Adrenal gland (tissue), 19 donors: ENCODE measurements at places on chromosomes 4 and X. TPM values are rescaled to one million over a fixed set of nuclear protein-coding genes. Genes with fewer than 3 reads are reported as not detected.

GRCh38 chrX:46837558-46838485, 979 bp downstream of the RP2 start:
- DNase-seq, result no peak

DNA sequence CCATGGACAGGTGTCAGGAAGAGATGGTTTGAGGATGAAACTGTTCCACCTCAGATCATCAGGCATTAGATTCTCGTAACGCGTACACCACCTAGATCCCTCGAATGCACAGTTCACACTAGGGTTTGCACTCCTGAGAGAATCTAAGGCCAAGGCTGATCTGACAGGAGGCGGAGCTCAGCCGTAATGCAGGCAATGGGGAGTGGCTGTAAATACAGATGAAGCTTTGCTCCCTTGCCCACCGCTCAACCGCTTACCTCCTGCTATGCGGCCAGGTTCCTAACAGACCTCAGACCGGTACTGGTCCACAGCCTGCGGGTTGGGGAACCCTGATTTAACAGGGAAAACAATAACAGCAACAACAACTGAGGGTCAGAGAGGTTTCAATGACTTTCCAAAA, 2.0 kb upstream of the TEC start:
- no peak for DNase-seq

PDHA2 gene
- total RNA-seq, result not detected

- peak; percentile 81 for DNase-seq
Observed at GRCh38 chrX:64975989-64976672, at the start of gene ZC4H2. Gene ZC4H2, minus strand, starts transcription at chrX:64976450. Its CDS starts 73 bp downstream, at chrX:64976377.

GRCh38 chrX:19704132-19704531, 183.3 kb downstream of the SH3KBP1 start:
- no peak for DNase-seq

CNOT6L gene
- 49.9 TPM for total RNA-seq

DNA sequence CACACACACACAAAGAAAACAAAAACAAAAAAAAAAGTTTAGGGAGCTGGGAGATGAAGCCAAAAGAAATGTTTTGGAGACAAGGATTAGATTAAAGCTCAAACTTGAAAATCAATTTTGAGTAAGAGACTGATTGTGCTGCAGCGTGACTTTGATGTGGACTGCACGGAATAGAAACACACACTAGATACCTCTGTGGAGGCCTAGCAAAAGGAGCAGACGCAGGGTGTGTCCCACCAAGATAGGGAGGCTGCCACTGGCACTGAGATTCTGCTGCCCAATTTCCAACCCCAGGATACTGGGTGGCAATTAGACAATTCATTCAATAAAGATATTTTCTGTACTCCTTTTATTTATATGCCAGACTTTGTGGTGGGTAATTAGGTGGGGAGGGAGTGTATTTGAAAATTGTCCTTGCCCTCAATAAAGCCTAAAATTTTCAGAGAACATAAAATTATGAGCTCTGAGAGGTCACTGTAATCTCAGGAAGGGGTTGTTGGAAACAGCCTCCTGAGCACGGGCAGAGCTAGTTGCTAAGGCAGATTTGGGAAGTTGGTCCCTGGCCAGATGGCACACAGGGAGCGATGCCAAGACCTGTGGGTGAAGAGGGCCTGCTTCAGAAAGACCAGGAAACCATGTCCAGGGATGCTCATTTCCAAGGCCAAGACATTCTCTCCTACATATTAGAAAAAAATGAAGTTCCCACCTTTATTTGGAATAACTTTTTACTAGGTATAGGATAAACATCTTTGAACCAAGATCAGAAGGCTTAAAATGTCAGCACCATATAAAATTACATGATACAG, 1.9 kb upstream of the PPP3CA start:
- DNase-seq, result peak; percentile 76

DNA sequence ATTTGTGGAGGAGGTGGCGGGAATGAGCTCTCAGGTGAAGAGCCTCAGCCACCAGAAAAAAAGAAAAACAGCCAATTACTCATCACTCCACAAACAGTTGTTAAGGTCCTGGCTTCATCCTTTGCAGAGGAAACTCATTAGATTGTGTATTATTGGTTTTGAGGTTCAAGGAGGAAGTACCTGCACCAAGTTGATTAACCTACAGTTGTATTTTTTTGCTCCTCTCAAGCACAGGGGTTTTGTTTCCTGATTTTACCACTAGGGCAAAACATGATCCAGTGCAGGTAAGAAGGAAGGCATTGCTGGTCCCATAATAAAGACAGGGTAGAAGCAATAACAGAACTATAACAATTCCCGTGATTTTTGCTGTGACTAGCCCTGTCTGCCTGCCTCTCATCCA, 84.0 kb upstream of the QRFPR start:
- no peak for DNase-seq

- peak; percentile 52 for DNase-seq
Observed at GRCh38 chrX:16930392-16930791, 16.1 kb upstream of the REPS2 start.

- DNase-seq, result no peak
Observed at GRCh38 chrX:56763556-56764152, 34.6 kb downstream of the NBDY start.

GRCh38 chr4:172822331-172822730, 346.3 kb upstream of the GALNT7 start:
- no peak for DNase-seq

GRCh38 chr4:181559637-181560036, 683.6 kb upstream of the TENM3 start:
- no peak for DNase-seq

KLKB1 gene
- total RNA-seq, result 1.5 TPM

GRCh38 chr4:182627996-182628395, 289.2 kb downstream of the DCTD start:
- no peak for DNase-seq

- no peak for DNase-seq
Observed at GRCh38 chrX:36414056-36414455, 494.5 kb downstream of the CFAP47 start.

- DNase-seq, result no peak
Observed at GRCh38 chr4:112942997-112943396, 106.5 kb upstream of the ANK2 start.

- DNase-seq, result no peak
Observed at GRCh38 chr4:7759216-7759615, 180.4 kb downstream of the AFAP1 start.

DNA sequence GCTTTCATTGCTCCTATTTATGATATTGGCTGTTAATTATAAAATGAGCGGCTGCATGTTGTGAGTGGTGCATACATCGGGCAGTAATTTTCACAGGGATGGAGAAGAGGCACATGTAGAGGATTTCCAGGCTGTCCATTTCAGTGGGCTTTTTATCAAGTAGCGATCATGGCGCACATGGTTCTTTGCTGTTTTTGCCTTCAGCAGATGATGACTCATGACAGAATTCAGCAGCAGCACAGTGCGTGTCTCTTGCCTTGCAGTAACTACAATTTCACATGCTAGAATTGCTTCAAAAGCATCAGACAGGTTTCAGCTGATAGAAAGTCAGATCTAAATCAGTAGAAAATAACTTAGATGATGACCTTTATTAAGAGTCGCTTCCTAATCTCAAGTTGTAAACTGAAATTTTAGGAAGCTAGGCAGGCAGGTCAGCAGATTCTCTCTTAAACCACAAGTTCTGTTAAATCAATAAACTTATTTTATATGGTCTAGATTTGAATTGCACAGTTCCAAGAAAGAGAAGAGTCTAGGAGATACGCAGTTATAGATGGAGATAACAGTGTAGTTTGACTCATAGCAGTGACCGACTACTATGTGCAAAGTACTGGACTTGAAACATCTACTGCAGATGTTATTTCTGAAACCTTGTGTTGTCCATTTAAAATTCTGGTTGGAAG, 35.8 kb downstream of the LRP2BP start:
- no peak for DNase-seq

GRCh38 chrX:133134282-133134681, 37.4 kb upstream of the USP26 start:
- no peak for DNase-seq

- no peak for DNase-seq
Observed at GRCh38 chrX:135024526-135024925, 2.2 kb upstream of the RTL8B start.

DNA sequence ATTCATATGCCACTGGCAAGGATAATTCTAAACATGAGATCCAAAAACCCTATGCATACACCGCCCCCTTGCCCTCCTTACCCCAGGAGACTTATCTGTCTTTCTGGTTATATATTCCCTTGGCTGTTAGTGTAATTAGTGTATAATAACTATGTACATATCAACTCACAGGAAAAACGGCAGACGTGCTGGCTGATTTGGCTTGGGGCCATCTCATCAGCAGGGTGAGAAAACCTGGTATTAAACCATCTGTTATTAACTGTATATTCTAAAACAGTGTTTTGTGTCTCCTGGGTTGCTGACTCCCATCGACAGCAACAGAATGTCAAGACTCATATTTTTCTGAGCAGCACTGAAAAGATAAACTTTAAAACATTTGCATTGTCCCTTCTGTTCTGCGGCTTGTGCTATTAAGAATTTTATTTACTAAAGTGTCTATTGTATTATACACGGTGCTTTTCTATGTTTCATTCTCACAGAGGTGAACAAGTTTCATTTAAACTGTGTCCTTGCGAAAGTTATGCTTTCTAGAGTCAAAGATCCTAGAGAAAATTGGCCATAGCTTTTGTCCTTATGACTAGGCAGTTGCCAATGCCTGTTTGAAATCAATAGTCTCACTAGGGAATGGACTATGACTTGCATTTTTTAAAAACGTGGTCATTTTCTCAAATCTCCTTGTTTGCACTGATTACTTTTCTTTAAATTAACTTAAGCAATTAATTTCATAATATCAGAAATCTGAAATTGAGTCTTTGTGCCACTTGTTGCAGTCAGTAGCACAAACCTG, 211.5 kb upstream of the MID1 start:
- no peak for DNase-seq

SLC49A3 gene
- total RNA-seq, result 5.6 TPM

DNA sequence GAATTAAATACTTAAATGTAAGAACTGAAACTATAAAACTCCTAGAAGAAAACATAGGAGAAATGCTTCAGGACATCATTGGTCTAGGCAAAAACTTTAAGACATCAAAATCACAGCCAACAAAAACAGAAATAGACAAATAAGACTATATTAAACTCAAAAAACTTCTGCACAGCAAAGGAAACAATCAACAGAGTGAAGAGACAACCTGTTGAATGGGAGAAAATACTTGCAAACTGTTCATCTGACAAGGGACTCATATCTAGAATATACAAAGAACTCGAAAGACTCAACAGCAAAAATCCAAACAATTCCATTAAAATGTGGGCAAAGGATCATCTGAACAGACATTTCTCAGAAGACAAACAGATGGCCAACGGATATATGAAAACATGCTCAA, 16.2 kb upstream of the DSPP start:
- DNase-seq, result no peak

ASB12 gene
- total RNA-seq, result not detected

DNA sequence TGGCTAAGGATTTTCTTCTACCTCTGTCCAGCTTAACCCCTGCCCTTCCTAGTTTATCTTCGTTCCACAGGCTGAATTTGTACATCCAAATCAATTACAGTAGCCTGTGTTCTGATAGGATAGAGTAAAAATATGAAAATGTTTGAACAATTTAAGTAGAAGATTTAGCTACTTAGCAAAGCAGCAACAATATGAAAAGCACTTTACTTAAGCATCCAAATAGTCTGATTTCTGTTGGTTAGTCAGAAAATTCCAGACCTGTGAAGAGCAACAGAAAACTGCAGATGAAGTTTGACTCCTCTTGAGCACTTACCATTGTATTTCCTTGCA, 2.0 kb downstream of the ARSJ start:
- no peak for DNase-seq

CPLX1 gene
- 10.5 TPM for total RNA-seq

DNA sequence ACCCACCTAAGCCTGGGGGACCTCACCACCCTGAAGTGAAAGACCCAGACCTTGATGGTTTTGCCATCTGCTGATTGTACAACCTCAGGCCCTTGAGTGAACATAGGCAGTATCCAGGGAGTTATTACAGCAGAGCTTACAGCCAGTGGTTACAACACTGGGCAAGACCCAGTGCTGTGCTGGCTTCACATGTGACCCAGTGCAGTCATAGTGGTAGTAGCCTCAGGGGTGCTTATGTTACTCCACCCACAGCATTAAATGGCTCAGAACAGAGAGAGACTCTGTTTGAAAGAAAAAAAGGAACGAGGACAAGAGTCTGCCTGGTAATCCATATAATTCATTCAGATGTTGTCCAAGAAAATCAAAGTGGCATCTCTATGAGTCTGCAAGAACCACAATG, 45.2 kb upstream of the DACH2 start:
- DNase-seq, result no peak

GRCh38 chrX:136168929-136169735, 21.8 kb downstream of the FHL1 start:
- peak; percentile 57 for DNase-seq

CASP3 gene
- 20.9 TPM for total RNA-seq

GRCh38 chrX:41164449-41164848, 79.2 kb downstream of the USP9X start:
- DNase-seq, result no peak

TMSB15A gene
- total RNA-seq, result 1.0 TPM

- peak; percentile 47 for DNase-seq
Observed at GRCh38 chrX:1397441-1398270, 5.7 kb upstream of the SLC25A6 start.

- DNase-seq, result no peak
Observed at GRCh38 chrX:109134777-109135176, 347.1 kb downstream of the GUCY2F start.

SLC6A14 gene
- total RNA-seq, result 0.11 TPM

DNA sequence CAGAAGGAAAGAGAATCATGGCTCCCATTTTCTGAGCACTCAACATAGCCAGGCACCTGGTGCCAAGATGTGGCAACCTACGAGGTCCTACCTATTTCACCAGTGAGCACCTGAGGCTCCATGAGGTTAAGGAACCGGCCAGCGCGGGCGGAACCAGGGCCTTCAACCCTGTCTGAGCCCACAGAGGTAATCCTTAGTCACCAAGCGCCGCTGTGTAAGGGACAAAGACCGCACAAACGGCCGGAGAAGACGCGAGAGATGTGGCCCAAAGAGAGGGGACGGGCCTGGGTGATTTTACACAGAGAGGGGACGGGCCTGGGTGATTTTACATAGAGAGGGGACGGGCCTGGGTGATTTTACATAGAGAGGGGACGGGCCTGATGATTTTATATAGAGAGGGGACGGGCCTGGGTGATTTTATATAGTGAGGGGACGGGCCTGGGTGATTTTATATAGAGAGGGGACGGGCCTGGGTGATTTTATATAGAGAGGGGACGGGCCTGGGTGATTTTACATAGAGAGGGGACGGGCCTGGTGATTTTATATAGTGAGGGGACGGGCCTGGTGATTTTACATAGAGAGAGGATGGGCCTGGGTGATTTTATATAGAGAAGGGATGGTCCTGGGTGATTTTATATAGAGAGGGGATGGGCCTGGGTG, 114.2 kb downstream of the SMIM20 start:
- DNase-seq, result peak; percentile 48

GRCh38 chrX:19630228-19630627, 114.9 kb upstream of the MAP3K15 start:
- no peak for DNase-seq

GRCh38 chr4:161937596-161937995, 226.2 kb downstream of the FSTL5 start:
- DNase-seq, result no peak

GRCh38 chr4:10384974-10385373, 72.3 kb downstream of the ZNF518B start:
- no peak for DNase-seq

LRBA gene
- total RNA-seq, result 42.1 TPM

ART3 gene
- not detected for total RNA-seq
